Umbilical cord (tissue), 2 donors: ENCODE measurements at places on chromosomes 3 and 15. TPM values are rescaled to one million over a fixed set of nuclear protein-coding genes. Genes with fewer than 3 reads are reported as not detected.
A peak's percentile ranks its signal among the peaks of the same experiment; 100 is the strongest.

DNA sequence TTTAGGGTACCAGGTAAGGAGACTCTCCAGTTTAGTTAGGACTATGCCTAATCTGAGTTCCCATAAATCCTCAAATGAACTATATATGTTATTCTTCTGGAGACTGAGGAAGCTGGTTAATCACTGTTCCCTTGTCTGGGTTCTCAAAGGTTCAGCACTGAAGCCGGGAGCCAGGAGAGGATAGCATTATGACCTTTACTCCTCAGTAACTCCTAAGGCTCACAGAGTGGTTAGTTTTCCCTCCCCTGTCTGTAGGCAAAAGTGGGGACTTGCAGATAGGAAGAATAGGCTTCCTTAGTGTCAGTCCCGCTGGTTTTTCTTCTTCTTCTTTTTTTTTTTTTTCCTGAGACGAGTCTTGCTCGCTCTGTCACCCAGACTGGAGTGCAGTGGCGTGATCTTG, 50.4 kb downstream of the CRTC3 start:
- no peak for DNase-seq

GRCh38 chr3:132160198-132160597, 125.4 kb upstream of the CPNE4 start:
- DNase-seq = no peak

GRCh38 chr3:105284876-105285275, 81.8 kb upstream of the ALCAM start:
- no peak for DNase-seq

- no peak for DNase-seq
Observed at GRCh38 chr3:143510601-143511000, 337.7 kb downstream of the SLC9A9 start.

- no peak for DNase-seq
Observed at GRCh38 chr3:127529346-127530188, 61.0 kb downstream of the TPRA1 start.

- DNase-seq = no peak
Observed at GRCh38 chr3:54917174-54917573, 10.7 kb downstream of the LRTM1 start.

DNA sequence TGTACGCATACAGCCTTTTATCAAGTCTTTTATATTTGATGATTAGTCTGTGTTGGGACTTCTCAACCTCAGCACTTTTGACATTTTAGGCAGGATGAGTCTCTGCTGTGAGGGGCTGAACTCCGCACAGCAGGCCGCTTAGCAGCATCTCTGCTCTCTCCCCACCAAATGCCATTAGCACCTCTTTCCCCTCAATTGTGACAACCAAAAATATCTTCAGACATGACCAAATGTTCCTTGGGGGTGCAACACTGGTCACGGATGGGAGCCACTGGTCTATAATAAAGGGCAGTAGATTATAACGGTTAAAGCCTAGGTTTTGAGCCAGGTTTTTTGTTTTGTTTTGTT, 109.7 kb upstream of the LRIG1 start:
- DNase-seq = no peak

DNA sequence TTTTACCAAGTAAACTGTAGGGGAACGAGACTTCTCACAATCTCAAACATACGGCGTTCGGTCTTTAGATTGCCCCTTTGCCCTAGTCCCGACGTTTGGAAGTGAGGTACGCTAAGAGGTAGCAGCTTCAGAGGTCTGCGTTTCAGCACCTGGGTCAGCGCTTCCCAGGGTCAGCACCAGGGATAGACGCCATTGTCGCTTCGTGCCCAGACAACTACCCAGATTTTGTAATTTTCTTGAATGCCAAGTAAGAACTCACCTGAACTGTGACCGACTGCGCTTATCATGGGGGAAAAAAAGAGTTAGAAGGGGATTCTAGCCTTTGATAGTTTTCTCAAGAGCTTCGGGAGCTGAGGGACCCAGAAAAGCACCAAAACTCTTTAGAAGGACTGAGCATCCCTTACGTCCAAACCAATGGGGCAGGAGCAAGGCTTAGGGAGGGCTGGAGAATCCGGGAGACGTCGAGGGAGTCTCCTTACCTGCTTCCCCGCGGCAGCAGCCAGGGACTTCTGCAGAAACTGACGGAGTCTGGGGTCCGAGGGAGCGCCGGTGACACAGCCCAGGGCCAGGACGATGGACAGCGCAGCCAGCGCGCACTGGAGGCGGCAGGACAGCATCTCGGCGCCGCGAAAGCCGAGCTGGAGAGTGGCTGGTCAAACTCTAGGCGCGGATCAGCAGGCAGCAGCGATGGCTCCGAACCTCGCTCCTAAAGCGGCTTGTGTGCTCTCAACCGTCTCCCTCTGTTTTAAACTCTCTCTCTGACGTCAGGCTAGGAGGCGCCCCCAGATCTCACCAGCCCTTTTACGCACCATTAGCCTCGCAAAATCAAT, at the start of gene SST:
TSS of gene SST (minus strand) at position 720 of the 830 bp plus-strand sequence. CDS start at position 617, 103 bp downstream.
- peak; percentile 74 for DNase-seq

DNA sequence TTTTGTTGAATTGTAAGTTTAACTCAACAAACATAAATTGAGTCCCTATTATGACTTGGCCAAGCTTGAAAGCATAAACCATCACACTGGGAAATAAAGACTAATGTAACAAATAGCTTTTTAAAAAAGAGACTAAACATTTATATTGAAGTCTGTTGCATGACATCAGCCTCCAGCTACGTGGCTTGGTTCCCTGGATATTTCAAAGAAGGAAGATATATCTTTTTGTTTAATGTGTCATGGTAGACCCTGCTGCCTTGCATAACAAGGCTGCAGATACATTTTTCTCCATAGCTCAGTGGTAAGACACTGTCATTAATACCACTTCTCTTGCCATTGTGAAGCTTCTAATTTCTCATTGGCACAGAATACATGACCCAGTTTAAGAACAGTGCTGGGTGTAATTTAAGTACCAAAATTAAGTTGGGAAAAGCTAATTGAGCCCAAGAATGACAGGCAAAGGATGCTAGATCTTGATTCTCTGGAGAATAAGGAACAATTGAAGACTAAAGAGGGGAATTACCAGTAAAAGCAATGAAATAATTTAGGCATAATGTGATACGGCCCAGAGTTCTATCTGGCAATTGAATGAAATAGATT, 14.0 kb downstream of the RCN2 start:
- DNase-seq = peak; percentile 44

The SPINK8 gene
- not detected for total RNA-seq

DNA sequence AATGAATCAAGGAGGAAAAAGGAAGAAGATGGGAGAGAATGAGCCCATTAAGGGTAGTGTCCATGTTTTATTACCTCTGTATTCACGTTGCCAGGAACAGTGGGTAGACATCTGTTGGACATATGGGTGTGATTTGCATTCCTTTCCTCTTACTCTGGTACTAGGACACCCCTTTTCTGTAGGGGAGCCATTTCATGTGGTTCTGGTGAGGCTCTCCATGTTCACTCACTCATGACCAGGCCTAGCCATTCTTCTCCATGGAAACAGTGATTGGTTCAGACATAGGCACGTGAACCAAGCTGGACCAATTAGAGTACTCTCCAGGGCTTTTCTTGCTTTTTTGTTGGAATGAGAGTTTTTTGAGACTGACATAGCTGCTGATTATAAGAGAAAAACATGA, 39.6 kb upstream of the PDCD6IP start:
- no peak for DNase-seq

The C3orf22 gene
- 1.7 TPM for total RNA-seq

- no peak for DNase-seq
Observed at GRCh38 chr3:19886404-19886803, 47.6 kb downstream of the EFHB start.

DNA sequence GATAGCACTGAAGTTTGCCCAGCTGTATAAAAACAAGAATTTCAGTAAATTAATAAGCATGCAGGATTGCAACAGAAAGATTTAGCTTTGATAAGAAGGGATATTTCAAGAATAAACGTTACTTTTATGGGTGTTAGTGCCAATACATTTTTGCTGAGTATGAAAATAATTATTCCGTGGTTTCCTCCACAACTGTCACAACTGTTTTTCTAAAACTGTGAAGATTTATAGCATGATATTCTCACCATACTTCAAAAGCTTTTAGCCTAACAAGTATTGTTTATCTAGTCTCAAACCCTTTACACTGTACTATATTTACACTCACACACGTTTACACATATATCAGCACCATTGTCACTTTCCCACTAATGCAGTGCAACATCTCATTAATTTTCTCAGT, 200.5 kb downstream of the TPRG1 start:
- DNase-seq = no peak
